ENCODE measurements at places on chromosomes 2 and 18.

- DNase-seq, result peak; percentile 62
These were observed 70.3 kb upstream of the PELI1 start for GRCh38 chr2:64214281-64215115.

- no peak for DNase-seq
These were observed 387.3 kb downstream of the CLIP4 start for GRCh38 chr2:29502460-29502911.

- DNase-seq, result no peak
These were observed 7.8 kb downstream of the ATG4B start for GRCh38 chr2:241645056-241645914.

GRCh38 chr2:80830891-80831290 lies 526.3 kb upstream of the LRRTM1 start:
- no peak for DNase-seq

- DNase-seq, result no peak
These were observed 54.4 kb downstream of the XRCC5 start for GRCh38 chr2:216163518-216163917.

DNA sequence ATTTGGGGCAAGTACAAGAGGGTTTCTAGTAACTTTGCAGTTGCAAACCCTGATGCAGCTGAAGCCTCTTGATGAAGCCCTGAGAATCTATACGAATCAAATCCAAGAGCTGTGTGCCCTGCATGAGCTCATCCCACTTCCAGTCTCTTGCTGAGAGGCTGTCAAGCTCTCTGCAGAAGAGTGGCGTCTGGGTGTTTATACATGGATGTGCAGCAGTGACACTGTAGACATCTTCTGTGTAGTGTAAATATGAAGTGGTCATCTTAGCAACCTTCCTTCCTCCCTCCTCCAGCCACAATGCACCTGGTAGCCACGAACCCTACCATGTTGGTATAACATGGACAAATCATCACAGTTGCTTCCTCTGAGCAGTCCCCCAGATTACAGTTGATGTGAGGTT lies 18.4 kb upstream of the KIAA2012 start:
- no peak for DNase-seq

DNA sequence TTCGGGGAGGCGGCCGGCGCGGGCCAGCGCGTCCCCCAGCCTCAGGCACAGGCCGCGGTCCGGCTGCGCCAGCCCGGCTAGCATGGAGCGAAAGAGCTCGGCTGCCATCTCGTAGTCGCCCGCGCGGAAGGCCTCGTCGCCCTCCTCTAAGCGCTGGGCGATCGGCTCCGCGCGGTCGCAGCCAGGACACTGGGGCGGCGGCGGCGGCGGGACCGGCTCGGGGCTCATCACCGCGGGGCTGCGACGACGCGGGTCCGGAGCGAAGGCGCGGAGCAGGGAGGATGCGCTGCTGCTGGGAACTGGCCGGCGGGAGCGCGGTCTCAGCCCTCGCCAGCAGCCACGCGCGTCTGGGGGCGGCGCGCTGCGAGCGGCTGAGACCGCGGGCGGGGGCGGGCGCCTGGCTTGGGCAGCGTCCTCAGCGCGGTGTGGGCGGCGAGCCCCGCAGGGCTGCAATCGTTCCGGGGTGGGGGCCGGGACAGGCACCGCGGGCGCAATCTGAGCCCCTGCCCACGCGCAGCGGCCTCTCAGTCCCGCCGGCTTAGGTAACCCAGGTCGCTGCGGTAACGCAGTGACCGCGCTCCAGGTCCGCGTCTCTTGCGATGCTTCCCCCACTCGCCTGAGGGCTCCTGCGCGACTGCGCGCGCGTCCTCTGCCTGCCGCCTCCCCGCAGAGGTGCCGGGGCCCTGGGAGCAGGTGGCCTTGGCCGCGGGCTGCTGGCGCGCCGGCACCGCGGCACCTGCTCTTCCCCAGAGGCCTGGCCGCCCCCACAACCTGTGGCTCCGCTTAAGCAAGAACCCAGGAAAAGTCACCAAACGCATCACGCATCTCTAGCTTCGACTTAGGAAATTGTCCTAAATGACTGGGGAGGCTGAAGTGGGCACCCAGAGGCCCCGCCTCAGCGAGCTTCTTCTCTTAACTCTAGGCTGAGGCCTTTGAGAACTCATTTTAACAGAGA lies at the start of gene LONRF2:
Gene LONRF2, minus strand, starts transcription at position 636 of the 955 bp plus-strand sequence. Its CDS starts 408 bp downstream, at position 228.
- DNase-seq, result peak; percentile 55

- DNase-seq, result no peak
These were observed 571.3 kb upstream of the LRRTM4 start for GRCh38 chr2:78093436-78093835.

DNA sequence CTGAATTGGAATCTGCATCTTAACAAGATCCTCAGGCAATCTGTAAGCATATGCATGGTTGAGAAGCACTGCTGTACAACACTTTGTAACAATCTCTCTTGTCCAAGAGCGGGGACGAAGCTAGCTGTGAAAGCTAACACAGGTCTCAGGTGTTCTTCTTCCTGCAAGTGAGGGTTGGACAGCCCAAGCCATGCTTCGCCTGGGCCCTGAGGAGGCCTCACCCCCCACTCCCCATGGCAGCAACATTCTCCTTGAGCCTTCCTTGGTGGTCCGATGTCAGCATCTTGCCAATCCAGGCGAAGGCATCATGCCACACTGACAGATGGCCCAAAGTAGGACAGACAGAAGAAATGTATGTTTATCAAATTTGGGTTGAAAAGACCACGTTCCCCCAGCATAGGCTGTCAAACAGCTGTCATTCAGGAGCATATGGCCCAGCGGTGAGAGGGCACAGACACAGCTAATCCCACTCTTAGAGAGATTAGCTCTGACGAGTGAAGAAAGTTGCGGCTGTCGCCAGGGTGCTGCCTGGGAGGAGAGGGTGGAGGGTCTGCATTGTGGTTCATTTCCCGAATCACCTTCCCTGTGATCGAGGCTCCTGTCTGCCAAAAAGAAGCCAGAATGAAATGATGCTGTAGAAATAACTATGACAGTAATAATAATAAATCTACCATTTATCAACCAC lies 344.7 kb downstream of the MYCN start:
- DNase-seq, result no peak

GRCh38 chr2:155250800-155251199 lies 552.3 kb downstream of the KCNJ3 start:
- DNase-seq, result no peak

DNA sequence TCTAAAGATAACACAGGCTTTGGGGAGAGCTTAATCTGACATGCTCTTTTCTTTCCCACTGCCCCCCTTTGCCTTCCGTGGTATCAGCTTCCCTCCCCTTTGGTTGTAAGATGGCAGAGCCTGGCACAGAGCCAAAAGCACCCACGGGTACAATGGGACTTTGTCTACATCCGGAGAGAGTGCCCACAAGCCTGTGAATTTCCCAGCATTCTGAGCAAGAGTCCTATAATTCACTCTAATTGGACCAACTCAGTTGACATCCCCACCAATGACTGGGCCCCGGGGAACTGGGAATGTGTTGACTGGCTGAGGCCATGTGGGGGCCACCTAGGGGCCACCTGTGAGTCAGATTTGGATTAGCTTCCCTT lies 20.1 kb upstream of the C2orf72 start:
- DNase-seq, result no peak

DNA sequence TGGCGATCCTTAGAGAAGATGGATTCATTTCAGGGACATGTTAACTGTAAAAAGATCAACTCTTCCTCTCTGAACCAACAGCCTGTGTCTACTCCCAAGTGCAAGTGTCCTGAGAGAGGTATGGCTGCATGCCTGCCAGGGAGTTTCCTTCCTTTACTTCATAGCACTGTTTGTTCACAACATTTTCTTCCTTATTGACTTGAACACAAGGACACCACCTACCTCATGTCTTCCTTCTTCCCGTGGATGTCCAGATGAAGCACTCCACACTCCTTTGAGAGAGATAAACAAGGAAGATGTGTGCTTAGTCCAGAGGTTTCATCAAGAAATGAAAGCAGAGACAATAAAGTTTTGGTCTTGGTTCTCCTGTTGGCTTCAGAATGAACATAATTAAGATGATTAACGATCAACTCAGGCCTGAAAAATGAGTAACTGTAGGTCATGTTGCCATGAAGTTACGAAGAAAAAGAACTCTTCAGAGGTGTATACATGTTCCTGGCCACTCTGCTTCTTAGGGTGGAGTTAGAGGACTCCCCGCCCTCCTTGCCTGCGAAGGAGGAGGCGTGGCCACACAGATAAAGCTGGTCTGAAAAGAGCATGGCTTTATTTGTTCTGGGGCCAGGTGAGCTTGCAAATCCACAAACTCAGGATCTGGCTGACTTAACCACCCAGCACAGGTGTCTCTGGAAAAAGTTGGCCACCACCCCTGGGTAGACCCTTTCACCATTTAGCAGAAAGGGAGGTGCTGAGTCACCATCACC lies 155.0 kb upstream of the KCTD1 start:
- no peak for DNase-seq

DNA sequence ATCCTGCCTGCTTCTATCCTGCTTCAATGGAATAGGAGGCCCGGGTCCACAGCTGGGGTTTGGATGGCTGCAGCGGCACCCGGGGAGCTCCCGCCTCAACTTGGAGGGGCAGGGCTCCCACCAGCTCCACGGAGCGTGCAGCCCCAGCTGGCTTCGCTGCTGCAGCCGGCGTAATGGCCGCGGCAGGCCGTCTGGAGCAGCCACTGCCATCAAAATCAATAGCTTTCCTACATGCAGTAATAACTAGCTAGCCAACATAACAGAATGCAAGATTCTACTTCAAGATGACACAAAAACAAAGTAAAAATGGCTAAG lies 154.2 kb upstream of the RMP24 start:
- DNase-seq, result no peak

- no peak for DNase-seq
These were observed 99.1 kb upstream of the ARHGAP15 start for GRCh38 chr2:143030127-143030526.

DNA sequence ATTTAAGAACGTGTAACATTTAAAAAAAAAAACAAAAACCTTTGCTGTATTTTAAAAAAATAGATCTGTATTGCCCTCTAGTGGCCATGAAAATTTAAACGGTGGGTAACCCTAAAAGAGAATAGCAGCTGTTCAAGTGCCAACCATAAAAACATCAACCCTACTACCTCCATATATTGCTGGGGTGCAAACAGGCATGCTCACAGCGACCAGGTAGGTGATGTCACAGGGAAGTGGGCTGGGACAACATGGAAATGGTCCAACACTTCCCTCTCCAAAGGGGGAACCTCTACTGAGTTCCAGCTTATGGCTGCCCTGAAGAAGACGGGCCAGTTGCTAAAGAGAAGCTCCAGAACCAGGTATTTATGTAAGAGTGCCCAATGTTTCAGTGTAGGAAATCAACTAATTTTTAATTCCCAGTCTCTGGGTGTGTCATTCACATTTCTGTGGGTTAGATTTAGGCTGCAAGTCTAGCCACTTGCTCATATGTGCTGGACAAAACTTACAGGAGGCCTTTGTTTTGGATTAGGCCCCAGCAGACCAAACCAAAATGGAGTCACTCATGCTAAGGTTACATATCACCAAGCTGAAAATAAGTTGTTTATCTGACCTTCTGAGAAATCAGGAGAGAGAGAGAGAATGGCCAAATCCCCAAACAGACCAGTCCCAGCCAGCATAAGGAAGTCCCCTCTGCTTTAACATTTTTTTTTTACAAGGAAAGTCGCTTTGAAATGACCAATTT lies 54.5 kb downstream of the SKA1 start:
- DNase-seq, result no peak

- DNase-seq, result no peak
These were observed 180.2 kb downstream of the INHBB start for GRCh38 chr2:120526047-120526562.

DNA sequence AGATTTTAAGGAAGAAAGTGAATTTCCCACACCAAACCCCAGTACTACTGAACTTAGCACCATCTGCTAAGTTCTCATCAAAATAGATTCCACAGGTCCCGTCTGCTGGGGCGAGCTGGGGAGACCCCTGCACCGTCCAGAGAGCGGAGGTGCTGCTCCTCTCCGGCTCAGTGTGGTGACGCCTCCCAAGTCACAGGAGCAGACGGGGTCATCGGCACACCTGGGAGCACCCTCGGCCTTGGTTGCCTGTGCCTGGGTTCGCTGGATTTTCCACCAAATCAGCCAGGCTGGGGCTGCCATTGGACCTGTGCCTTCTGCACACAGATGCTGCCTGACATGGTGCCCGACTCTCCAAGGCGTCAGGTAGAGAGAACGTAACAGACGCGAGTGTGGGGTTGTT lies 141.3 kb downstream of the PXDN start:
- DNase-seq, result no peak

DNA sequence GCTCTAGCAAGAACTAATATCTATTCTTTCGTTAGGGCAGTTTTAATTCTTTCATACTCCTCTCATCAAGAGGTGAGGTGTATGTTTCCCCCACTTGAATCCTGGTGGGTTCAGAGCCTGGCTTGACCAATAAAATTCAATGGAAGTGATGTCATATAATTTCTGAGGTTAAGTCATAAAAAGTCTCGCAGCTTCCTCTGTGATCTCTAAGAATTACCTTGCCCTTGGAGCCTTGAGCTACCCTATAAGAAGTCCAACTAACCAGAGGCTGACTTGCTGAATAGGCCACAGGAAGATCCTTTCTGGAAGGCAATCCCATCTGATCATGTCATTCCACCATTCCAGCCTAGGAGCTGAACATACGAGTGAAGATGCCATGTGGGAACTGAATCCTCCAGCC lies 26.1 kb upstream of the INO80D start:
- no peak for DNase-seq

DNA sequence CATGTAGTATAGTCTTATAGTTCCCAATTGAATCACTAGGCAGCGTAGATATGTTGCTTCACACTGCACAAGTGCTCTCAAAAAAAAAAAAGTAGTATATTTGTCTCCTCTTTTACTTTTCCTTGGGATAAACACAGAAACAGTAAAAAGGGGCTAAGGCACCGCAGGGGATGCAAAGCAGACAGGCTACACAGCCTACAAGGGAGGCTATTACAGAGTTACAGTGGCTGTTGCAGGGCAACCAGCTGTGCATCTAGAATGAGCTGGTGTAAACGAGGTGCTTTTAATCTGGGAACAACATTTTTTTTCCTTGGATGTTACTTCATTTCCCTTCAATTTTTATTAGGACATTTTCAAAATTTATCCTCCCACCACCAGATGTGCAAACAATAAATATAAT lies 1934.7 kb upstream of the CELF4 start:
- DNase-seq, result no peak
